ENCODE measurements at places on chromosomes 5 and 9. TPM values are rescaled to one million over a fixed set of nuclear protein-coding genes. Genes with fewer than 3 reads are reported as not detected.

- no peak for DNase-seq
Observed at GRCh38 chr9:79687131-79687447, 115.3 kb downstream of the TLE4 start.

DNA sequence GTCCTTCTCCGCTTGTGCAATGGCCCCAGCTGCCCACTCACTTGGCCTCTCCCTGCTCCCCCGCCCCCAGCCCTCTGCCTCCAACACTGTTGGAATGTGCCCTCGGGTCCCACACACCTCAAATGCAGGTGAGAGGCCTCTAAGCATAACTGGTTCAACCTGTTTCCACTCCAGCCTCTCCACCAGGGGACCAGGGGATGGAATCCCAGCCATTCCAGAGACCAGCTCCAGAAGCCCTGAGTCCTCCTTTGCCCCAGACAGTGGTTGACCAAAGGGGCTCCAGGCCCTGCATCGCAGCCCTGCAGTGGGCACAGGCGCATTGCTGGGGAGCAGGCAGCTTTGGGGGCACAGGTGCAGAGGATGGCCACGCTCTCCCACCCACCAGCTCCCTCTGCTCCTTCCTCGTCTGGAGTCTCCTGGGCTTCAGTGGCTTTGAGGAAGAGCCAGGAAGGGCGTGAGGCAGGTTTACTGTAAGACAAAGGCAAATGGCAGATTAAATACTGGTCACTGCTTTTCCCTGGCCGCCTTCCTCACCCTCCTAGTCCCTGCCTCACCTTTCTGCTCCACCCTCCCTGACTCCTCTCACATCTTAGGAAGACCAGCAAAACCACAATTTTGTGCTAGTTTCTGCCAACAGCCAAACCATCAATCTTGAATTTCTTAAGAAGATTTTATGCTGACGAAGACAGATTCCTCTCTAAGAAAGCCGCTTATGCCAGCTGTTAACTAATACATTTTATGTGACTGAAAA, 29.1 kb upstream of the IRX2 start:
- no peak for DNase-seq

DNA sequence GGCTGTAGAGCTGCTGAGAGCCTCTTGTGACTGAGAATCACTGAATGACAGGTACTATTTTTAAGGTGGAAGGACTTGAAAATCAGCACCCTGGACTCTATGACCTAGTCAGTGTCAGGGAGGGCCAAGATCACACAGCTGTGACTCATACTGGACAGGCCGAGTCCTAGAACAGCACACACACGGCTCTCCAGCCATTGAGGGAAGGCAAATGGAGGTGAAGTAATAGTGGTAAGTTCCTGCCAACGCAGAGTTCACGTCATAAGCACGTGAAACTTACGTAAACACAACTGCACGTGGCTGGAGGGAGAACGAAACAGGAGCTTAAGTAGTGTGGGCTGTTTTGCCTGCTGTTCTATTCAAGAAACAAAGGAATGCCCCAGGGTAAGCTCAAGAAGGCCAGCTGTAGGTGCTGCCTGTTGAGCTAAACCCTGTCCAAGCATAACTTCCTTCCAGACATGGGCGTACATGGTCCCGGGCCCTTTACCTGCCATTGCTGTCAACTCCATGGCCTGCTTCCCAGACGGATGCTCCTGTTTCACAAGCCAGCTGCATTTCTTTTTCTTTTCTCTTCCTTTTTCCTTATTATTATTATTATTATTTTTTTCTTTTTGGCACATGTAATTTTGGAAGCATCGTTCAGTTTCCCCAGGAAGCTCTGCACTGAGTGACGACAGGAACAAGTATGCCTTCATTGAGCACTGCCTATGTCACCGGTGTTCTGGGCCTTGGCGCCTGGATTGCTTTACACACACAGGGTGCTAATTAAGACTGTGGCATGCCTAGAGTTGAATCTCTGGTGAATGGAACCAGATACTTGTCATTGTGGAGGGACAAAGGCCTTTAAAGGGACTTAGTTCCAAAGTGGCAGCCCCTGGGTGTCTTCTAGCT, 10.2 kb upstream of the LCP2 start:
- DNase-seq, result peak; percentile 52

- peak; percentile 67 for DNase-seq
Observed at GRCh38 chr9:71647094-71647591, 121.2 kb downstream of the CEMIP2 start.

- DNase-seq, result no peak
Observed at GRCh38 chr9:13351778-13352386, 72.4 kb upstream of the MPDZ start.

- peak; percentile 45 for DNase-seq
Observed at GRCh38 chr5:173329491-173330337, 1.5 kb upstream of the STC2 start.

DNA sequence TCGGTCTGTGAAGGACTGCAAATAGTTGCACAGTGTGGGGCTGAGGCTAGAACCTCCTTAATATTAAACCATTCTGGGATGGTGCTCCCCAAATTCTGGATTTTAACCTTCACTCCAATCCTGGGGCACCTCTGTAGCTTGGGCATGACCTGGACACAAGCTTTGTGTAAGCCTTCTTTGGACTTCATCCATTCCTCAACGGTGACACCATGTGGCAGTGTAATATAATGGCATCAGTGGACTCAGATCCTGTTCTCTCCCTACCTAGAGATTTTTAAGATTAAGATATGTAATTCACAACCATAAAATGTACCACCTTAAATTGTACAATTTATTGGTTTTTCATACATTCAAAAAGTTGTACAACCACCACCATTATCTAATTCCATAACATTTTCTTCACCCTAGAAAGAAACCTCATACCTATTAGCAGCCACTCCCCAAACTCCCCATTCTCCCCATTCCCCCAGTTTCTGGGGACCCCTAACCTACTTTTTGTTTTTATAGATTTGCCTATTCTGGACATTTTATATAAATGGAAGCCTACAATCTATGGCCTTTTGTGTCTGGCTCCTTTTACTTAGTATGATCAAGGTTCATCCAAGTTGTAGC, 4.8 kb upstream of the PLGRKT start:
- DNase-seq, result peak; percentile 63

- DNase-seq, result no peak
Observed at GRCh38 chr5:74294231-74294705, 346.3 kb downstream of the ENC1 start.

DNA sequence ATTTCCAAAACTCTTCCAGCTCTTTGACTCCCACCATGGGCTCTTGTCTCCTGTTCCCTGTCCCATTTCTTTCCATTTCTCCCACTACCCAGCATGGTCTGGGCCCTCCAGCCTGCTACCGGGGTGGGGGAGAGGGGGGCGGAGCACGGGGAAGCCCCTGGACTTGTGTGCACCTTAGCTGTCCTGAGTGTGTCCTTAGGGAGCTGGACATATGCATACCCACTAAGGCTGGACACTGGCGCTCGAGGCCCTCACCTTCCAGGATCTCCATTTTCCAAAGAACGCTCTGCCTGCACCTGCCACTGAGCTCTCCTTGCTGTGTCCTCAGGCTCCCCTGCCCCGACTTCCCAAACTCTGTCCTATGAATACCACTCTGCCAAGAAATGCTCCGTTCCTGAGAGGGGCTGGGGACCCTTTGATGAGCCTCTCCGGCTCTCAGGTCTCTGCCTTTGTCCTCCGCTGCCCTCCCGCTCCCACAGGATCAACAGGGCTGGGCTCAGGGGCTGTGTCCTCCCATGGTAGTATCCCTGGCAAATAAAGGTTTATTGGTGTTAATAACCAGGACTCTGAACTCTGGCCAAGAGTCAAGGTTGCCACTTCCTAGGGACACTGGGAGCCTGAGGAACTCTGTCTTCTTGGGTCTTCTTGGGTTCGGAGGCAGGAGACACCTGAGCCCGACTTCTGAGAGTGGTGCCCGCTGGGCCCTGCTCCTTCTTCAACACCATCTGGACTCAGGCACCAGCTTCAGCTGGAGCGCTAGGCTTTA, 831 bp upstream of the SHROOM1 start:
- no peak for DNase-seq

- no peak for DNase-seq
Observed at GRCh38 chr5:154709368-154710305, 45.5 kb upstream of the LARP1 start.

GRCh38 chr5:21792748-21793147, 1060.4 kb downstream of the CDH12 start:
- DNase-seq, result no peak

- no peak for DNase-seq
Observed at GRCh38 chr9:21931428-21931827, 62.8 kb downstream of the CDKN2A start.

- no peak for DNase-seq
Observed at GRCh38 chr9:37001459-37001858, 32.6 kb downstream of the PAX5 start.

- DNase-seq, result no peak
Observed at GRCh38 chr5:36841677-36842076, 34.9 kb upstream of the NIPBL start.

GRCh38 chr9:90801973-90802322, 329 bp downstream of the SYK start:
- DNase-seq, result no peak

DNA sequence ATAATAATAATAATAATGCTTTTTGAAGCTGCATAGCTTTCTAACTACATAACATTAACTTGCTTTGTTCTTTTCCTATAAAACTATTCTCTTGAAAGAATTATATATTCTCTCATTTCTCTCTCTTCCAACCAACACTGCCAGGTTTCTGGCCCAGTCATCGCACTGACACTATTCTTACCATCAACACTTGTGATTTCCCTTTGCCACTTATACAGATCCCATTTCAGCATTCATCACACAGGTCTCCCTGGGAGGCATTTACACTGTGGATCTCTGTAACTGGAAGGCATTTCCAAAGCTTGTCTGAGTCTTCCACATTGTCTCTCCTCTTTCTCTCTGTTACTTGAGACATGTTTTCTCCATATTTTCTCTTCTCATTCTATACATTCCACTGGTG, 777.8 kb upstream of the ACO1 start:
- no peak for DNase-seq

DNA sequence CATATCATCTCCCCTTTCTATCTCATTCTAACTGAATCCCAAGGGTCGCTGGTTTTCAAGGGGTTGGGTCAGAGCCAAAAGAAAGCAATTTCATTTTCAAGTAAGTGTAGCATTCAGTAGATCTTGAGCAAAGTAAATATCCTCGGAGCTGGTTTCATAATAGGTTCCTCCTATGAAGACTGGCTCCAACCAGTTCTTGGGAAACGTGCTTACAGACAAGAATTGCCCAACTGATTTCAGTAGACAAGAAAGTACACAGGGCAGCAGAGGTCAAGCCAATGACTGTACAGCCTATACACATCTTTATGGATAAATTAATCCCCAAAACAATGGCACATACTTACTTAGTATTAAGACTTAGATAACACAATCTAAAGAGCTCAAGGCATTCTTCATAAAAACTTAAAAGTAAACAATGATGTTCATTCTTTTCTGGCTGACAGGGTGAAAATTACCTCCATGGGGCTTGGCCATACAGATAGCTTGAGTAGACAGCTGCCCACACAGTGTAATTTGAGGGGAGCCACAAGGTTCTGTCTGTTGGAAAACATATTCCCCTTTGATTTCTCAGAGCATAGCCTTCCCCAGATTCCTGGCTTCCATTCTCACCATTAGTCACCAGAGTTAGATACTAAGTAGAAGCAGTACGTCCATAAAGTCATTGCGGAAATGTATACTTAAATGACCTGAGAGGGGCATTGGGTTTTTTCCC, 163.9 kb downstream of the ARRDC3 start:
- DNase-seq, result peak; percentile 71

The SLC6A19 gene
- 1.3 TPM for total RNA-seq

The ENHO gene
- not detected for total RNA-seq

The SPATA31E1 gene
- total RNA-seq, result not detected

The GLDC gene
- not detected for total RNA-seq

The OTULINL gene
- 3.3 TPM for total RNA-seq
